ENCODE measurements at places on chromosomes 3 and 15.

DNA sequence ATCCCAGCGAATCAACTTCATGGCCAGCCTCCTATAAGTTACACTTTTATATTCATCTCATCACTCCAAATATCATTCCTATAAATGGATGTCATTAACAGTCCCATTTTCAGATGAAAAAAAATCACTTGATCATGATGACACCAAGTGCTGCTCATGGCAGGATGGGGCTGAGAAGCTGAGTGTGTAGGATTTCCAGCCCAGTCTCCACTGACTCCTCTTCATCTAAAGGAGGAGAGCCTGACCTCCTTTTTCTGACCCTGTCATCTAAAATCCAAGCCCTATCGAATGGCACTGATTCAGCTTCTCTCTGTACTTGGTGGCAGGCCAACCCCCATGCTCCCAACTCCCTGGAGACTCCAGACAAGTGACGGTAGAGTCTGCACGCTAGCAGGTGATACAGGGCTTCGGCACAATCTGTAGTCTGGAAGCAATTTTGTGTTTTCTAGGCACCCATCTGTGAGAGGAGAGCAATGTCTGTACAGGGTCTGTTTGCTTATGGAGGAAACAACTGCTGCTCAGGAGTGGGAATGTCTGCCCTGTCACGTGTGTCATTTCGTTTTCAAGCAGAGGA lies 103.2 kb downstream of the EPHB1 start:
- no peak for DNase-seq

GRCh38 chr3:88147261-88147660 lies 2.5 kb upstream of the C3orf38 start:
- no peak for DNase-seq

DNA sequence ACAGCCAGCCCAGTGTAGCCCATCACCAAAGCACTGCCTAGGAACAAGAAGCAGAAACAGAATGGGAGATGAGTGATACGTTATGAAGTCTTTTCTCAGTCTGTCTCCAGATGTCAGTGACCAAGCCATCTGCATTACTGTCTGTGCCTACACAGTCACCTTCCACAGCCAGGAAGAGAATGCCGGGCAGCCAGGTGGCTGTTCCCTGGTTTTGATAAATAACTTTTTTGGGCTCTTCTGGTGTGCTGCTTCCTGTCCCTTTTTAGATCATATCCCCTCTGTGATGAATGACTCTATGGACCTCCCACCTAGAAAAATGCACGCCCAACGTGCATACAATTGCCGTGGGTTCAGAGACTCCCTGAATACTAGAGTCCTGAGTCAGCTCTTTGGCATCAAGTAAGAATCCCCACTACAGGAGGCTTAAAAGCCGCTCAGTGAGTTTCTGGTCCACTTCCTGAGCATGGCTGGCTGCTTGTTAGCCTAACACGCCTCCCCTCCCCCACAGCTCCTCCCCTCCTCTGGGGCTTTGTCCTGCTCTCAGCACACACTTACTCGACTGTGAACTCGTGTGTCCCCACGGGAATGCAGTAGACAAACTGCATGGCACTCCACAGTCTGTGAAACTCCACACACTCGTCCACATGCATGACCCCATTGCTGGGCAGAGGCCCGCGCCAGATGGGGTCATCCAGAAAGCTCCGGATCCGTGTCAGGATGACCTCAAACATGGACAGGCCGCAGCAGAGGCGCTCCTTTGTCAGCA lies 34.7 kb downstream of the NIPA2 start:
- DNase-seq, result no peak

GRCh38 chr15:85027033-85027380 lies 45.4 kb downstream of the PDE8A start:
- DNase-seq, result no peak

DNA sequence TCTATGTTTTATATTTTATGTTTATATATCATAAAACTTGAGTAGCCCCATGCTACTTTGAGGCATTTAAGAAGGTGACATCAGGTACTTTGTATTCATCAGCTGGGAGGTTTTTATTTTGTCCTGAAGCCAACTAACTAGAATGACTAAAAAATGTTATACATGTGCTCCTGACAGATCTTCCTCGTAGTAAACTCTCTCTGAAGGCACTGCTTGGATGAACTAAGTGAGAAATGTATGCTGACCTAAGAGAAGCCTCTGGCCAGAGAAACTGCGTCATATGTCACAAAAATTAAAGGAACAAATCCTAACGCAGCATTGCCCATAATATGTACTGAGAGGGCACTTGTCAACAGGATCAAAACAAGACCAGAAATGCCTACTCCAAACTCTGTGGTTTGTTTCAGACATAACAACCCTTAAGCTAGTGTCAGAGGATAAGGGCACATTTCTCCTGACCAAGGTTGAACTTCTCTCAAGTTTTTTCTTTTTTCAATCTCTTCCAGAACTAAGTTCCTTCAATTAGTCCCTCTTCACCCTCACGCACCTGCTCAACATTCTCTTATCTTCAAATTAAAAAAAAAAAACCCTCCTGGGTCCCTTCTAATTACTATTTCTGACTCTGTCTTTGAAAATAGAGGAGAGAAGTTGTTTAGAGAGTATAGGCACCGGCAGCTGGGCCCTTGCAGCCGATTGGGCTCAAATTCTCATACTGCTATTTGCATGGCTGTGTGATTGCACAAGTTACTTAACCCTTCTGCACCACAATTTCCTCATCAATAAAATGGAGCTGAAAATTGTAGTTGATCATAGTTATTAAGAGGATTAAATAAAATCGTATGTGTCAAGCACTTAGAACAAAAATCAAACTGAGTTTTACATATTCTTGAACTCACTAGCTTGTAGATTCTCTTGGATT lies 159.0 kb downstream of the FRMD5 start:
- DNase-seq, result no peak

GRCh38 chr3:128012050-128012449 lies 40.2 kb upstream of the SEC61A1 start:
- DNase-seq, result no peak

- no peak for DNase-seq
Observed at GRCh38 chr3:169145540-169146178, 517.9 kb downstream of the MECOM start.

DNA sequence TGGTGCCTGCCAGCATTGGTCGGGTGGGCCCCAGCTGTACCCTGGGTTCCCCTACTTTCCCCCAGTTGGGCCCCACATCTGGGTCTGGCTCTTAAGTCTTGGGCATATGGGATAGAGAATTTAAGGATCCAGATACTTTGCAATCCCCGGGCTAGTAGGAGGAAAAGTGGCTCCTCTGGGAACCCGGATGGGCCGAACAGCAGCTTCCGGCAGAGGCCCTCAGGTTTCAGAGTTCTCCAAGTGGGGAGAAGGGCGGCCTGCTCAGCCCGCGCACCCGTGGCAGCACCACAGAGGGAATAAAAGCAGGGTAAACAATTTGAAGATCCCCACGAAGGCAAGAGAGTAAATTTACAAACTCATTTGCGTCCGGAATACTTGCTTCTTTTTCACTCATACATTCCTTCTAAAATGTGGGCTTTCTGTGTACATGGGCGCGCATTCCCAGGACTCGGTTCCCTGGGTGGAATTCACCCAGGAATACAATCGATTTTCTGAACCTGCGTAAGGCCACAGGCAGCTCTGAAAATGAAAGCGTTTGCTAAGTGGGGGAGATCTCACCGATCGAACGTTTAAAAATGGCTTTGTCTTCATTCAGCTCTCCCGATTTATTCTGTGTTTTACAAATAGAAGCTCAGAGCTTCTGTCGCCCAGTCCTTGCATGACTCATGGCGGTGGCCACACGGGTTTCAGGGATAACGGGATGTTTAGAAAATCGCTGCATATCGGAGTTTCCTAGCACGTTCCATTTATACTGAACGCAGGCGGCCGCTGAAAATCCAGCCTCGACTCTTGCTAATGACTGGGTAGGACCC lies 74.0 kb upstream of the POLG start:
- DNase-seq, result no peak

- DNase-seq, result peak; percentile 17
Observed at GRCh38 chr3:122921791-122922651, 105.5 kb downstream of the SEMA5B start.

GRCh38 chr3:14118400-14119381 lies 6.0 kb downstream of the CHCHD4 start:
- DNase-seq, result no peak

DNA sequence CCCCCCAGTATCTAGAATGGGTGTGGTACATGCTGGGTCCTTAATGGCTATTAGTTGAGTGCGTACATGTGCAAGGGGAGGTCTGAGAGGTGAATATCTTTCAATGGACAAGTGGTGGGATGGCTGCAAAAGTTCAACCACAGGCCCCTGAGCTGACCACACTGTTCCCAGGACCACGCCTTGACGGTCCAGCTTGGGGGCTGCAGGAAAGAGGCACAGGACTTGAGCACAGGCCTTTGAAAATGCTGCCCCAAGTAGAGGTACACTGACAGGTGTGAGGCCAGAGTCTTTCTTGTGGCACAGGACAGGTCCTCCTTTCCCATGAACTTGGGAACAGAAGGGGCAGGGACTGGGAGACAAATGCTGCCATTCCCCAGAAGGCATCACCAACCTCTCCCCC lies 24.0 kb downstream of the AMOTL2 start:
- no peak for DNase-seq

DNA sequence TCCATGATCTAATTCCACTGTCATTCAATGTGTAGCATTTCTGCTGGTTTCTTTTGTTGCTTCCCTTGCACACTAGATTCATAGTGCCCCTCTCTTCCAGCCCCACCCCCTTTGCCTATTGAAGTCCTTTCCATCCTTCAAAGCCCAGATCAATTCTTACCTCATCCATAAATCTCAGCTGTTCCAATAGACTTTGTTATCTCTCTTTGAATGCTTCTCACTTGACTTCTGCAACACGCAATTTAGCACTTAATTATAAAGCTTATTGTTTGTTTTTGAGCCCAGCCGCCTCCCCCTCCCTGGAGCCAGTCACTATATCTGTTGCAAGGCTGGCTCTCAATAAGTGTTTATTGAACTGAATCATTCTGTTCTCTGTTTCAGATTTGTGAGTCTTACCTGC lies 174.6 kb upstream of the TBL1XR1 start:
- no peak for DNase-seq

DNA sequence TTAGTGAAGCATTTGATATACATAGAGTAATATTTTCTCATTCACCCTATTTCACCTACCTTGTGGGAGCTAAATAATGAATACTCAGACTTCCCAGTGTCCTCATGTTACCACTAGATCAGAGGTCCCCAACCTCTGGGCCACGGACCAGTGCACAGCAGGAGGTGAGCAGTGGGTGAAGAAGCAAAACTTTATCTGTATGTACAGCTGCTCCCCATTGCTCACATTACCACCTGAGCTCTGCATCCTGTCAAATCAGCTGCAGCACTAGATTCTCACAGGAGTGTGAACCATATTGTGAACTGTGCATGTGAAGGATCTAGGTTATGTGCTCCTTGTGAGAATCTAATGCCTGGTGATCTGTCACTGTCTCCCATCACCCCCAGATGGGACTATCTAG lies 79.4 kb downstream of the RETNLB start:
- no peak for DNase-seq

- DNase-seq, result no peak
Observed at GRCh38 chr15:67977414-67978089, 76.6 kb upstream of the PIAS1 start.

- DNase-seq, result no peak
Observed at GRCh38 chr3:99971761-99972160, 142.5 kb downstream of the FILIP1L start.

DNA sequence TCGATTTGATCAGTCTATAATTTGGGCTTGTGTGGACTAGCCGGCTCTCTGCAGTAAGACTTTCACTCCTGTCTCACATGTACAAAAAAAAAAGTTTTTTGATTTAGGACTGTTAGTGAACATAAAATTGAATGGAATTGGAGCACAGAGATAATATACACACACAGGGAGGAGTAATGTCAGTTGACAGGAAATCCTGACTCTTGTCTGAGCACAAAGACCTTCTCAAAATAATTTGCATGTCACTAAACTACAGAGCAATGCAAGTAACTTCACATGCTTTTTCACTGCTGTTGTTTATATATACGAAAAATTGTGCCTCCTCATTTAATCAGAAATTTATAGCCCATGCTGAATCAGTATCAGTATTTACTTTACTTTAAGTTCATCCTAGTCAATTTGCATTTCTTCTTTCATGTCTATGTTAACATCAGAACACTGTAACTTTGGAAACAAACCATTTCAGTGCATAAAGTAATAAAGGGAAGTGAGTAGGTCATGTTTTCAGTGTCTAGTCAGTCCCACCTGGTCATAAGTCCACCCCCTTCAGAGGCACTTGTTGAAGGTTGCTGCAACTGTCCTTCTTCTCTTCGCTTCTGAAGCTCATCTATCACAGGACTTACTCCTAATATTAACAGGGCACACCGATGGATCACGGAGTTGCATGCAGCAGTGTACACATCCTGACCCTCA lies 115.8 kb downstream of the FBXL22 start:
- no peak for DNase-seq

DNA sequence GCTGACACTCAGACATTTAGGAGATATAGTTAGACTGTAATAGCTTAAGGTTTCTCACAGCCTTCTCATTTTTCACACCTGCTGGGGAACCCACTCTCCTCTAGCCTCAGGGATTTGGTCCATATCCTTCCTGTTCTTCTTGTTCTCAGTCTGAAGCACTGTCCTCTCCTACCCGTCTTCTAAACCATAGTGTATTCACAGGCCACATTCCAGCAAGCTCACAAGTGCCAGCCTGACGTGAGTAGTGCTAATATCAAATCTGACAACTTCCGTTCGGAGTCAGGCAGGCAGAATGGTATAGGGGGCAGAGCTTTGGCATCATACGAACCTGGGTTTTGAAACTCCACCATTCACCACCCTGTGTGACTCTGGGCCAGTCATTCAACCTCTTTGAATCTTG lies 6.9 kb upstream of the CA12 start:
- DNase-seq, result no peak

GRCh38 chr3:171846597-171846996 lies 3.4 kb downstream of the TMEM212 start:
- DNase-seq, result no peak

- no peak for DNase-seq
Observed at GRCh38 chr15:70933411-70933810, 40.8 kb downstream of the LRRC49 start.

DNA sequence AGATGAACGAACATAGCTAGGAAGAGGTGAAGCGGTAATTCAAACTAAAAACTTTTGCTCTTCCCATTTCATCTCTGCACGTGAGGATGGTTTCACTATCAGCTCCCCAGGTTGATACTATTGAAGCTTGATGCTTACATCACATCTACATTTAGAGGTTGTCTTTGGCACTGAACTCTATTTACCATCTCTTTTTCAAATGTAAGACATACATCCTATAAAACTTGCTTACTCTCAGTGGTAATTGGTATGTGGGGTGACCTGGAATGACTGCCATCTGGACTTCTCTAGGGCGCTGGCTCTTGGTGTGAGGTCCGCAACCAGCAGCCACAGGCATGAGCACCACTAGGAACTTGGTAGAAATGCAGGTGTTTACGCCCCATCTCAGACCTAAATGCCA lies 118.1 kb downstream of the AKAP13 start:
- DNase-seq, result no peak

- no peak for DNase-seq
Observed at GRCh38 chr15:101620671-101621070, 31.5 kb downstream of the TM2D3 start.

- no peak for DNase-seq
Observed at GRCh38 chr3:106534206-106534605, 665.4 kb upstream of the CBLB start.

Data from right hindlimb (tissue), 1 donor.